ENCODE measurements at places on chromosomes 7 and 10.
A peak's percentile ranks its signal among the peaks of the same experiment; 100 is the strongest.

DNA sequence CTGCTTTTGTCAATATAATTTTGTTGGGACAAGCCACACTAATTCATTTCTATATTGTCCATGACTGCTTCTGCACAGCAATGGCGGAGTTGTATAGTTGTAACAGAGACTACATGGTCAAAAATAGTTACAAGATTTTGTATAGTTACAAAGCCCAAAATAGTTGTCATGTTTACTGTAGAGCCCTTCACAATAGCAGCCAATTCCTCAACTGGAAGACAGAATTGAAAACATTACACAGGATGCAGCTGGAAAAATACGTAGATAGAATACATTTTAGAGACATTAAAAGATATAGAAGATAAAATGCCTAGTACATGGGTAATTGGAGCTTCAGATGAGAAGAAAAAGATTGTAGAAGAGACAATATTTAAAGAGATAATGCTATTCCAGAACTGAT, 156.4 kb upstream of the FEZF1 start:
- no peak for DNase-seq

GRCh38 chr7:35646289-35647023, 48.5 kb downstream of the HERPUD2 start:
- no peak for DNase-seq

DNA sequence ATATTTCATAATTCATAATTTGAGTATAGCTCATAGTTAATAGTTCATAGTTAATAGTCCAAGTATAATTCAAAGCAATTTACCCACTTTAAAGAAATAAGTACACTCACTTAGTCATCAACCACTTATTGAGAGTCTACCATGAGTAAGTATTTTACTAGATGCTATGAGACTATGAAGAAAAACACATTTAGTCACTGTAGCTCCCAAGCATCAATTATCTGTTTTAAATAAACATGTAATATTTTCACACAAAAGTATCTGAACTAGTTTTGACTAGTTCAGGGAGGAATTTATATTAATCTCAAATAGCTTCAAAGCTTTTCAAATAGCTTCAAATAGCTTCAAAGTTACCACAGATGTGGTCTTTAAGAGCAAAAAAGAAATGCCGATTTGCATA, 119.2 kb downstream of the ANK3 start:
- no peak for DNase-seq

DNA sequence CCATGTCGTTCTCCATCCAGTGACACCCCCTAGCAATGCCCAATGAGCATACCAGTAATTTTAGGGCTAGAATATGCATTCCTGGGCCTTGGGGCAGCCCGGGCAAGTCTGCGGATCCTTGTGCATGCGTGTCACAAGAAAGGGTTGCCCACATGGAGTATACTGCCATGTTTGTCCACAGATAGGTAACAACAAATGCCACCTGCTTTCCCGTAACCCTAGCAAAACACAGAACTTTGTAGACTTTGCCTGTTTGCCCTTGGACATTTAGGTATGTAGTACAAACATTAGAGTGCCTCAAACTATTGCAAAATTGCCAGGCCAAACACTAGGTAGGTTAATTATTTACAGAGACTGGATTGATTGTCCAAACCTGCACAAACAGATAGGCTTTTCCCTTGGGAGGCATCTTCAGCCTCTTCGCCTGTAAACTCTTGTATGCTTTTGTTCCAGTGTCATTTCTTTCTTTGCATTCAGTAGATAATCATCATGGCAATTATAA, 117.0 kb downstream of the ADCY1 start:
- DNase-seq = no peak

DNA sequence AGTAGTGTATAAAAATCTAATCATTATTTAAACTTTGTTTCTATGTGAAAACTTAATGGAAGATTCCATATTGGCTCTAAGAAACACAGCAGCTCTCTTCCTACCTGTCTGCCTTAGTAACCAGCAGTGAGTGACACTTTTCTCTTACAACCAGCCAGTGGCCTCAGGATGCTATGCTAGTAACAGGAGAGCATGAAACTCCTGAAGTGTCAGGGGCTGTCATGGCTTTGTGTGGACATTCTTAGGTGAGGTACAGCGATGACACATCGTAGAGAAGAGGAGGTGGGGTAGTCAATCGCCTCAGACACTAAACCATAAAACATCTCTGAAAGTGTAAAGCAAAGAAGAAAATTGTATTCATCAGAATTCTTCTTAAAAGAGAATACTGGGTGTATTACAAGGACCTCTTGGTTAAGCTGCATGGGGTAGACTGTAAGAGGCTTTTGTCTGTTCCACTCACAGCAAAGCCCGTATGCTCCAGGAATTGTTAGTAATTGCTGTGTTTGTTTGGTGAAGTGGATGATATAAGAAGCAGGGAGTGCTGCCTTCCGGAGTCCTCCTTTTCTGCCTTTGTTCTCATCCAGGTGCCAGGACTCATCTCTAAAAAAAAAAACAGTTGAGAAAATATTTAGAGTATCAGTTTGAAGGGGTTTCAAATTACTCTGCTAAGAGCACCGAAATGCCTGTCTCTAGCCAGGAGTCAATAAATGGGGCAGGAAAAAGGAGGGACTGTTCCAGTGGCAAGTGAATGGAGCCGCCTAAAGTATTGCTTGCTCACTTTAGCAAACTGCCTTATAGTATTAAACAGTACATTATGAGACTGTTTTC, 518.8 kb downstream of the CNTNAP2 start:
- no peak for DNase-seq

- no peak for DNase-seq
Measured at GRCh38 chr10:1278306-1278705, 222.1 kb downstream of the WDR37 start.

GRCh38 chr10:47121336-47121735, 178.7 kb upstream of the GDF10 start:
- no peak for DNase-seq

GRCh38 chr10:100650693-100651092, 94.7 kb upstream of the PAX2 start:
- no peak for DNase-seq

DNA sequence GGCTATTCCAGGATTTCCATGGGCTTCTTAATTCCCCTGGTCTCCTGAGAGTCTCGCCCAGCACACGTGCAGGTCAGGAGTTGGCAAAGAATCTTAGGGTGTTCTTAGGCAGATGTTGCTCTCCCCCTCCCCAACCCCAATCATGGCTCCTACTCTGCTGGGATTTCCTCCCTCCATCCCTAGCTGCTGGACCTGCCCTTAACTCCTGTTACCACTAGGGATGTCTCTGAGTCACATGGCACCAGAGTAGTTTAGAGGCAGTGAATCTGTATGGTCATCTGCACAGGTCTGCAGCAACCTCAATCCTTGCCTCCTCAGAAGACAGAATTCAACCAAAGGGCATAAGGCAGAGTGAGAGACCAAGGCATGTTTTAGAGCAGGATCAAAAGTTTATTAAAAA, 51.8 kb upstream of the CHST3 start:
- DNase-seq = no peak

DNA sequence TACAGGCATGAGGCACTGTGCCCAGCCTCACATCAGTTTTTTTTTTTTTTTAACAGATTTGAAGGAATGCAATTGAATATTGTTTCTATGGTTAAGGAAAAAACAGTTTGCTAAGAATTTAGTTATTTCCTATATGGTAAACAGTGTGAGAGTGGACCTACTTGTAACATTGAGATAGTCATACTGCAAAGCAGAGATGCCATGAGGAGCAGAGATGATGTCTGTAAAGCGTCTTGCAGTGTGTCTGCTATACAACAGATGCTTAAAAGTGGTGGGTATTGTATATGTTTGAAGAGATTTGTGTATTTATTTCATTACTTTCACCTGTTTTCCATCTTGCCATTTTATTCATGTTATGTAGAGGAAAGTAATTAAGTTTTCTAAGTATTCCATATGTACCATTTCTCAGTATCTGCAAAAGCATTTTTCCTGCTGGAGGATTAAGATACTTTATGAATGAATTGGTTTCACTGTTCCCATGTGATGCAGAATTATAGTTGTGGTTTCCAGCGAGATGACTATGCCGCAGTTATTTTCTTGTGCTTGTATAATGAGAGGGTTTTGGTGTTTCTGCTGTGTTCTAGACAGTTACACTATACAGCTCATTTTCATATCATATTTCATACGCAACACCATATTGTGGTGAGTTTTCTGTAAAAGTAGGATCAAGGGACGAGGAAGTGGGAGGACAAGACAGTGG, 26.6 kb downstream of the TET1 start:
- no peak for DNase-seq

DNA sequence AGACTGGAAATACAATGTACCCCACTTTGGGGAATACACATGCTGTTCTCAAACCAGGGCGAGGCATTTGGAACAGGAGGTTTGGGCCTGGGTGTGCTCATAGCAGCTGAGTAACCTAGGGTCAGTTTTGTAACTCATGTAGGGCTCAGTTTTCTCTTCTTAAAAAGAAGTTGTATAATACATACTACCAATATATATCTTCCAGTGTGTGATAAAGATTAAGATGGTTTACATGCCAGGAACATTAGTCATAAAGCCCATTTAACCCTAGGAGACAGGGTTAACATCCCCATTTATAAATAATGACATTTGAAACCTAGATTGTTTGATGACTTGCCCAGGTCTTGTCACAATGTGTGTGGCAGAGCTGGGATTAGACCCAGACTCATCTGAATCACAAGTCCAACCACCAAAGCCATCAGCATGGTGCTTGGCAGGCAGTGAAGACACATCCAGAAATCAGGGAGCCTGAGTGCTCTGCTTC, 6.0 kb downstream of the AKR1B10 start:
- DNase-seq = peak; percentile 37

DNA sequence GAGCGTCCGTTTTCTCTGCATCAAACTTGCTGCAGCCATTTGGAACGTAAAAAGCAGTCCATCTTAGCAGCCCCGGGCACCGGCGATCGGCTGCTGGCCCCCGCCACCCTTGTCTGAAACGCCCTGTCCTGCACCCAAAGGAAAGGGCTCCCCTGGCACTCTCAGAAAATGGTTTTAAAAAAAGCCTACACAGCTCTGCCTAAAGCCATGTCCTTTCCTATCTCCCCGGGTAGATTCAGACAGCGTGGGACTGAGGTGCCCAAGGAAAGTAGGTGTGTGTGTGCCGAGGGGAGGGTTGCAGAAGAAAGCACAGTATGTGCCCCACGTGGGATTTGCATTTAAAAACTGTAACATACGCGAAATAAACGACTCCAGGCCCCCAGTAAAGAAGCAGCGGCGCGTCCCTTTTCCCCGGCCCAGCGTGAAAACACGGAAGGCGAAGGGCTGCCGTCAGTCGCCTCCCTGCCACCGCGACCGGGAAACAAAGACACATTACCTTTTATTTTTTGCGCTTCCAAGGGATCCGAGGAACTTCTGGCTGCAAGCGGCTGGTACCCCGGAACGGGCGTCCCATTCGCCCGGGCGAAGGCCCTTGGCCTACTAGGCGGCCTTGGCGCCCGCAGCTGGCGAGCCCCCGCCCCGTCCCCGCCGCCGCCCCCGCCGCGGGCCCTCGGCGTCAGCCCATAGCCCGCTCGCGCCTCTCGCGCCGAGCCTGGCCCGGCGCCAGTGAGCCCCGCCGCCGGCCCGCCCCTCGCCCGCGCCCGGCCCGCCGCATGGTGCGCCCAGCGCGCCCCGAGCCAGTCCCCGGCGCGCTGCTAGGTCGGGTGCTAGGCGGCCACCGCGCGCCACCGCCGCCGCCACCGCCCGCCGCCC, 304.6 kb downstream of the PRPF18 start:
- DNase-seq = no peak

DNA sequence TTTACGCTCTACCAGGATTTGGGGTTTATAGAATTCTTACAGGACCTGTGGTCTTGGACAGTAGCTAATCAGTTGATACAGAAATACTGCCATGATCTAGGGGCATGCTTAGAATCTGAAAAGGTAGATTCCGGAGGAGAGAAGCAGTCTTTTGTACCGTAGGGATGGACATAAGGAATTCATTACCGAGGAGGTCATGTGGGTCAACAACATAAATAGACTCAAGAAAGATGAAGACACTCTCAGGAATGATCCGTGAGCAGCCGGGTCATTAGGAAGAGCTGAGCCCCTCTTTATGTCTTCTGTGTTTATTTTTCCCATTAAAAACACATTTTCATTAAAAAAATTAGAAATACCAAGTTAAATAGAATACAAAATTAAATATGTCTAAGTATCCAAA, 160.1 kb upstream of the TNS3 start:
- no peak for DNase-seq

DNA sequence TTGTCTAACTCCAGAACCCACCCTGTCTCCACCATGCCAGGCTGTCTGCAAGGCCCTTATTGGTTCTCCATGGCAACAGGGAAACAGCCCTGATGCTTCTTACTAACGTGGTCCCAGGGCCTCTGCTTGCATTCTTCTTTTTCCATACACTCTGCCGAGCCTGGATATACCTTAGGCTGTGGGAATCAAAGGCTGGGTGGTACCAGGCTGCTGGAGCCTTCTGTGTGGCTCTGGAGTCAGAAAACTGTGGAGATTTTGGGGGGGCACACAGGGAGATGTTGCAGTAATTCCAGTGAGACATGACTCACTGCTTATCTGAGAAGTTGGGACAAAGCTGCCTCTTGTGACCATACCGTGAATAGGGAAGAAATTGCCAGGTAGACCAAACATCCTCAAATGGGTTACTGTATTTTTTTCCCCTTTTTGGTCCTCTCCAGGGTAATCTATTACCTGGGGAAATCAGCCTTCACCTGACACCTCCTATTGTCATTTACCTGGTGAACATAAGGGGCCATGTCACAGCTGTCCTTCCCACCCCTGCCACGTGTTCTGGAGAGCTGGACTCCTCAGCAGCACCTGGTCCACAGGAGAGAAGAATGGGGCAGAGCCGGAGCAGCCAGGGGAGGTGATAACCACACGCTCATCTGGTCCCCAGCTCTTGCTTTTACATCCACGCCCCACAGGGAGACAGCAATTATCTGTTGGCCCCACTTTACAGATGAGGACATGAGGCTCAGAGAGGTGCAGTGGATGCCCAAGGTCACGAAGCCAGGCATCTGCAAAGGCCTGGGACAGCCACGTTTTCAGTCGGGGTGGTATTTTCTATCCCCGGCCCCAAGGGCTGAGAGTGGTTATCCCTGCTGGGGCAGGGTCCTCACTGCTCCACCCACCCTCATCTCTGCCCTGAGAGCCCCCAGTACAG, 4.6 kb downstream of the CHST3 start:
- DNase-seq = peak; percentile 85

DNA sequence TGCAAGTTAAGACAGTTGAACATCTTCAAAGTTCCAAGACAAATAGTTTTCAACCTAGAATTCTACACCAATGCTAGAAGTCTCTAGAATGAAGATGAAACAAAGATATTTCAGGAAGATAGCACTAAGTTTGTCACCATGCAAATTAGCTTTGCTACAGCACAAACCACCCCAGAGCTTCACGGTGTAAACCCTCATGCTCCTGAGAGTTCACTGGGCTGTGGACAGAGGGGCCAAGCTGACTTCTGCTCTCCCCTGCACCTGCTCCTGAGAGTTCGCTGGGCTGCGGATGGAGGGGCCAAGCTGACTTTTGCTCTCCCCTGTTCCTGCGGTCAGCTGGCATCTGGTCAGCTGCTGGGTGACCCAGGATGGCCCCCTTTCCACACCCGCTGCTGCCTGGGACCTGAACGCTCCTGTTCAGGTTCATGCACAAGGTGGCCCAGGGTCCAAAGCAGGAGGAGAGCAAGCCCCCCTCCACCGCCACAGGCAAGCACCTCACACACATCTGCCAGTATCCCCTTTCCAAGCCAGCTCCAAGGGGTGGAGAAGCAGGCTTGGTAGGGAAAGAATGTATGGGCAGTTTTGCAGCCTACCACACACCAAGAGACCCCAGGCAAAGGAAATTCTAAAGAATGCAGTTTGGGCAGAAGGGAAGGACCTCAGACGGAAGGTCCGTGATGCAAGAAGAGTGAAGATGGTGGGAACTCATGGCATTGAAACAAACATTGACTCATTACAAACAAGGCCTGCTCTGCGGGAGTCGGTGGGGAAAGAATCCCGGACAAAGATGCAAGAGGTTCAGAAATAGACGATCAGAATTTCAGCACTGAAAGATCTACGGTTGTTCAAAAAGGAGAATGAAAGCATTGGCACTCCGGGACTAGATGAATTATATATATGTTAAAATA, 137.8 kb upstream of the PPP2R2D start:
- no peak for DNase-seq
